SK-N-DZ (cell line): ENCODE measurements at places on chromosomes 1 and 21.

DNA sequence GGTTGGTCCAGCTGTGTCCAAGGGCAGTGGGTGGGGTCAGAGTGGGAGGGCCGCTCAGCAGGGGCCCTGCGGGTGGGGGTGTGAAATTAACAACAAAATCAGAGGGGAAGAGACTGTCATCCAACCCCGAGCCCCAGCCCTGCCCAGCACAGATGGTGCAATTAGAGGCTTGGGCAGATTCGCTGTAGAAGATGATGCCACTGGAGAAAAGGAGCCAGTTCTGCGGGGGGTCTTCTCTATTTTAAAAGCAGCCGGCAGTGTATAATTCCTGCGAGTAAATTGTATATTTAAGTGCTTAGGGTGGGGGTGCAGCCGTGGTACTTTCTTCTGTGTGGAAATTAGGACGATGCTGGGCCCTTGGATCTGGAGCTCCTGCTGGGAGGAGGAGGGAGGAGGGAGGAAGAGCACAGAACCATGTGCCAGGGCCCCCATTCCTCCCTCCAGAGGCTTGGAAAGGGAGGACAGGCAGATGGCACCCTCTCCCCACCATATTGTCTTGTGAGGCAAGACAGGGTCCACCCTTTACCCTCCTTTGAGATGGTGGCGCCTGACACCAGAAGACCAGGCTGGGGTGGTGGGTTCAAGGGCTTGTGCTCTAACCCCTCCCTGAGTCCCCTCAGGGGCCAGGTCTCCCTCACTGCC lies 89.2 kb downstream of the ACTL8 start:
- no peak for DNase-seq

DNA sequence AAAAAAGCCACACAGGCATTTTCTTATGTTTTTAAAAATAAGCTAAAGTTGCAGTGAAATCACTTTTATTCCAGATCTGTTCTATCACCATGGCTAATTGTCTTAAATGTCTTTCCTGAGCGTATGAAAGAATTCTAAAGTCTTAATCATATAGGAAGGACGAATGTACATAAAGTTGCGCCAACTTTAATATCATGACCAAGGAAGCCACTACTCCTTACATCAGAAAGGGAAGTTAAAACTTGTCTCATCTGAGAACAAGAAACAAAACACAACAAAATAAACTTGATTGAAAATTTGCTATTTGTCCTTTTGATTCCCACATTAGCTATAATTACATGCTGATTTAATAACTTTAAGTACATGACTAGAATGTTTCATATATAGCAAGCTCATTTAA lies 26.5 kb downstream of the CNIH4 start:
- DNase-seq, result no peak

DNA sequence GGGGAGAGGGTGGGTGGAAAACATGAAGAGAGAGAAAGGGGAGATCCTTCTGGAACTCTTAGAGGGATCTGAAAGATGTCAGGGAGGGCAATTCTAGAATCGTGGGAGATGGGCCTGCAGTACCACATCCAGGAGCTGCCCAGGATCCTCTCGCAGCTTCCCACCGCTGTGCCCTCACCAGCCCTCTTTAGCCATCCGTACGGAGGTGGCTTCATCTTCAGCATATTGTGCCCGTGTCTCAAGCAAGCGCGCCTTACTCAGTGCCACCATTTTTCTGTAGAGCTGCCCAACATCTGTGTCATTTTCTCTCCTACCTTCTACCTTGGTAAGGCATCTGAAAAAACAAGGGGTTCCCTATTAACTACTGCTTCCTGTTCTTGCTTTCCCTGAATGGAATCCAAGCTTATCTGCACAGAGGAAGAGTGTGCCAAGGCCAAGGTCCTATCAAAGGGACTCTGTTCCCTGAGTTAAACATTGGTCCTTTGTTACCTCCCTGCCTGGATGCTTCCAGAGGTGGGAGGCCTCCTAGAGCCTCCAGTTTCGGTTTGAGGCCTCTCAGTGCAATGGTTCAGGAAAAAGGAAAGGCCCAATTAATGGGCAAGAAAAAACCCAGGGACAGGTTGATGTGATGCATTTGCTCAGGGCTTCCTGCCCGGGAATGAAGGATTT lies 23.2 kb downstream of the C1orf116 start:
- no peak for DNase-seq

GRCh38 chr1:146049436-146049835 lies 27.9 kb upstream of the HJV start:
- DNase-seq, result no peak

- peak; percentile 56 for DNase-seq
Measured at GRCh38 chr1:74771913-74772515, 39.1 kb downstream of the TYW3 start.

DNA sequence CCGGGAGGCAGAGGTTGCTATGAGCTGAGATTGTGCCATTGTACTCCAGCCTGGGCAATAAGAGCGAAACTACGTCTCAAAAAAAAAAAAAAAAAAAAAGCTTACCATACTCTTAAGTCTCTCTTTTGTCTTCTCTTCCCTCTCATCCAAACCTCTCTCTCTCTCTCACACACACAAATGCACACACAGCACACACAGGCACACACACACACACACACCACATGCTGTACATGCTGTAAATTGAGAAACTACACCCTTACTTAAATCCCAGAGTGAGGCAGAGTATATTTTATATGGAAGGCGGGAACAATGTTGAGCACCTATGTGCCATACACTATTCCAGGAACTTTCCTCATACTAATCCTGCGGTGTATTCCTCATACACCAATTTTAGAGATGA lies 6.5 kb downstream of the MCOLN3 start:
- DNase-seq, result no peak

DNA sequence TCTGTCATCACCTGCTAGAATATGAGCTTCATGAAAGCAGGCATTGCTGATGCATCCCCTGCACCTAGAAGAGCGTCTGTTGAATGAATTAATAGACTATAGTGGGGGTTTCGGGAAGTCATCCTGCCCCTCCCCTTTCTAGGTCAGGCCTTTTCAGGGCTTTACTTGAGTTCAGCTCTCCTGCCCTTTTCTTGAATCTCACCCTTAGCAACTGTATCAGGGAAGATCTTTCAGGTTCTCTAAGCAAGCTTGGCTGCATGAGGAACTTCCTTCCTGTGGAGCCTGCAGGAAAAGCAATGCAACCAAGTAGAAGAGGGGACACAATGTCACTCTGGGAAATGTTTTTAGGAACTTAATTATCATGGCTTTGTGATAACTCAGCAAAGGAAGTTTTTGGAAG lies 27.2 kb upstream of the KIAA0040 start:
- DNase-seq, result no peak

DNA sequence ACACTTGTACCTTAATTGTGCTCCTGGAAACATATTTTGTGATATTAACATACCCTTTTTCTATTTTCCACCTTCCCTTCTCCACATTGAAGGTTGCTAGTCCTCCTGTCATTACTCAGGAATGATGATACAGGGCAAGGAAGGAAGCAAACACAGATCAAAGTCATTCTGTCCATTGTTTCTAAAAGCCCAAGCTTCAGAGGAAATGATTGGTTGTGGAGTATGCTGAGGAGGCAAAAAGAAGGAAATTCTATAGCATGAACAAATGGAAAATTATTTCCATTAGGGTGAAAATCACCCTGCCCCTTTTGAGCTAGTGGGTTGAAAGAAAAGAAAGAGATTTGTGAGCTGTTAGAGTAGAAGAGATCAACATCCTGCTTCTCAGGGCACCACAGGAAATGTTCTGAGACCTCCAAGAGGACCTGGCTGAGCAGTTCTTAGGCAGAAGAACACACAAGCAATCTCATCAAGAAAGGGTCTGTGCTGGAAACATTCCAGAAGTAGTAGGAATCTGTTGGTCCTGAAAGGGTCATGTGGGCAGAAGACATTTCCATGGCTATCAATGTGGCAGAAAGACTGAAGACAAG lies 29.0 kb upstream of the PRRX1 start:
- DNase-seq, result no peak
